ENCODE measurements at places on chromosomes 5 and 9. TPM values are rescaled to one million over a fixed set of nuclear protein-coding genes. Genes with fewer than 3 reads are reported as not detected.

Gene IL33
- 45.9 TPM for total RNA-seq

Gene HEMGN
- total RNA-seq = not detected

Gene PTPDC1
- 16.8 TPM for total RNA-seq

Gene GFI1B
- total RNA-seq = not detected

Gene FAM221B
- not detected for total RNA-seq

Gene PCDHB15
- 0.14 TPM for total RNA-seq

Gene LHX3
- total RNA-seq = not detected

Gene NTRK2
- not detected for total RNA-seq

Gene WDR41
- 70.0 TPM for total RNA-seq

Gene MYMK
- total RNA-seq = not detected

Gene THOC3
- total RNA-seq = 67.8 TPM

Gene PELO
- total RNA-seq = 16.4 TPM

Gene SIT1
- total RNA-seq = not detected

Gene EGFLAM
- total RNA-seq = 1.7 TPM

Gene STK32A
- not detected for total RNA-seq

Gene CNTNAP3
- total RNA-seq = 90.7 TPM

Gene INSL6
- not detected for total RNA-seq

Gene ZNF658
- 5.5 TPM for total RNA-seq

Gene ADRA1B
- total RNA-seq = 0.13 TPM

Gene KIF4B
- total RNA-seq = 0.29 TPM

Gene ENTPD8
- total RNA-seq = not detected

Gene PSAT1
- 65.0 TPM for total RNA-seq

Gene SGCD
- under 0.01 TPM for total RNA-seq

Gene PRR16
- total RNA-seq = 0.66 TPM

Gene C1QTNF2
- total RNA-seq = not detected

Gene C8G
- not detected for total RNA-seq

Gene FOXD4
- total RNA-seq = 0.27 TPM

Gene CMYA5
- total RNA-seq = 0.13 TPM

Gene OLFM1
- total RNA-seq = 0.43 TPM

Gene CTSV
- 1.2 TPM for total RNA-seq

Gene ZNF608
- total RNA-seq = 14.6 TPM

Gene CDKN2A
- 3.9 TPM for total RNA-seq

Gene LECT2
- not detected for total RNA-seq

Gene CREB3
- 40.8 TPM for total RNA-seq

Gene MEF2C
- total RNA-seq = 63.5 TPM

Gene SPINK6
- total RNA-seq = not detected

Gene SPATA31C1
- not detected for total RNA-seq

Gene BTNL3
- not detected for total RNA-seq

Gene NCS1
- 50.7 TPM for total RNA-seq

Gene CD180
- not detected for total RNA-seq

Gene SNCB
- 0.27 TPM for total RNA-seq

Gene APBA1
- total RNA-seq = 12.1 TPM

All from thoracic aorta endothelial cell (primary cell).